Fibroblast of lung (primary cell): ENCODE measurements at places on chromosomes 13 and 19.

DNA sequence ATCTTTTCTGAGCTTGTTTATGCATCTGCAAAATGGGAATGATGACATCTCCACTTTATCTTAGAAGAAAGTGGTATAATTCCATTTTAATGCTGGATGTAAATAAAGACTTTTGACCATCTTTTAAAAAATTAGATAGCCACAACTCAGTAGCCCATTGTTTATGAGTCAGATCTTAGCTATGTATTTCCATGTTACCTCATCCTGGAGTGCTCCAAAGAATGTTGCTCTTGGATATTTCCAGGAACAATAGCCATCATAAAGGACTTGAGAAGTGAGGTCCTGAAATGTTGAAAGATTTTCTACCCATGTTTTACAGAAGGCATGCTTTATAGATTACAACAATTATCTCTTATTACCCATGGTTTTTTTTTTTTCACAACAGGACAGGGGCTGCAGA is 229.3 kb upstream of the EDNRB start:
- H3K27ac ChIP-seq = no peak overlapping the region
- H3K36me3 ChIP-seq = no peaks in the 10 kb centered on the region
- peak; percentile 92 for DNase-seq
- H3K4me1 ChIP-seq = no peaks in the 10 kb centered on the region
- no peaks in the 10 kb centered on the region for H3K27me3 ChIP-seq

DNA sequence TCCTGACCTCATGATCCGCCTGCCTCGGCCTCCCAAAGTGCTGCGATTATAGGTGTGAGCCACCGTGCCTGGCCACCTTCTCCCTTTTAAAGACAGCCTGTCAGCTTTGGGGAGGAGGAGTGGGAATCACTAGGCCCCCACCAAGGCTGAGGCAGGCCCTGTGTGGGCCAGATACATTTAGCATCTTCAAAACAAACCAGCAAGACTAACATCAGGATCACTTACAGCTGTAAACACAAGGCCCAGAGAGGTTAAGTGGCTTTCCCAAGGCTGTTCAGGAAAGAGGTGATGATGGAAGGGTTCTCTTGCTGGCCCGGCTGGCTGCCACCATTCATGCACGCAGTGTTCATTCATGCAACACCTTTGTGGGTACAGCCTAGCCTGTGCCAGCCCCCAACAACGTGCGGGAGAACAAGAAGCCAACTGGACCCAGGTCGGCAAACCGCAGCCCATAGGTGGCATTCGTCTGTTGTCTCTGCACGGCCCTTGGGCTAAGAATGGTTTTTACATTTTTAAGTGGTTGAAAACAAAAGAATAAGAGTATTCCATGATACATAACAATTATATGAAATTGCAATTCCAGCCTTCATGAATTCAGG is 23.0 kb downstream of the IER2 start:
- H3K27ac ChIP-seq = peak overlapping the region; percentile 75
- DNase-seq = no peak
- no peak overlapping the region for H3K4me3 ChIP-seq
- peaks cover 23% of the 10 kb centered on the region for H3K4me1 ChIP-seq
- no peaks in the 10 kb centered on the region for H3K36me3 ChIP-seq

GRCh38 chr19:39335168-39335548 is 685 bp downstream of the GMFG start:
- H3K27me3 ChIP-seq = no peaks in the 10 kb centered on the region
- DNase-seq = no peak
- peaks cover 2% of the 10 kb centered on the region for H3K4me1 ChIP-seq
- H3K27ac ChIP-seq = no peak overlapping the region
- H3K4me3 ChIP-seq = no peak overlapping the region

GRCh38 chr19:12603714-12604113 is 6.9 kb downstream of the ZNF490 start:
- H3K27me3 ChIP-seq = no peaks in the 10 kb centered on the region
- no peak overlapping the region for H3K27ac ChIP-seq
- peak; percentile 83 for DNase-seq
- peaks cover 2% of the 10 kb centered on the region for H3K4me1 ChIP-seq
- H3K4me3 ChIP-seq = no peak overlapping the region

DNA sequence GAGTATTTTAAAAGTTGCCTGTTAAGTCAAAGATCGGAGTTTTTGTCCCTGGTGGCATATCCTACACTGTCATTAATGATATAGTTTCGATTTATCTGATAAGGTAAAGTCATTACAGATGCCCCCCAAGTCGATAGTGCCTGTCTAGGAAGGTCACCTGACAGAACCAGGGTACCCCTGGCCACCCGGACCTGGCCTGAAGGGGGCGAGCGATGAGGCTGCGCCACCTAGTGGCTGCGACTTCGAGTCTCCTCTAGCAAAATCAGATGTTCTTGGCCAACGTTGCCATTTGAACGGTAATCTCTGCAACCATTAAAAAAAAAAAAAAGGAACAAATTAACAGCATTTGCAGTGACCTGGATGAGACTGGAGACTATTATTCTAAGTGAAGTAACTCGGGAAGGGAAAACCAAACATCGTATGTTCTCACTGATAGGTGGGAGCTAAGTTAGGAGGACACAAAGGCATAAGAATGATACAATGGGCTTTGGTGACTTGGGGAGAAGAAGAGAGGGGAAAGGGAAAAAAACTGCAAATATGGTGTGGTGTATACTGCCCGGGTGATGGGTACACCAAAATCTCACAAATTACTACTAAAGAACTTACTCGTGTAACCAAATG is 565.1 kb downstream of the LIG4 start:
- no peaks in the 10 kb centered on the region for H3K36me3 ChIP-seq
- no peaks in the 10 kb centered on the region for H3K4me1 ChIP-seq
- DNase-seq = peak; percentile 68
- H3K27ac ChIP-seq = no peak overlapping the region
- no peaks in the 10 kb centered on the region for H3K27me3 ChIP-seq

GRCh38 chr19:51365965-51366388 is at the start of gene ETFB:
ETFB (minus strand) TSS chr19:51366388; CDS start chr19:51366326, 62 bp downstream.
- peak within 1 kb of the TSS; percentile 89 for H3K27ac ChIP-seq
- no peaks in the 10 kb centered on the region for H3K27me3 ChIP-seq
- H3K4me1 ChIP-seq = peaks cover 13% of the 10 kb centered on the region
- peak within 1 kb of the TSS; percentile 98 for H3K4me3 ChIP-seq
- no peaks in the 10 kb centered on the region for H3K36me3 ChIP-seq
- no peak for DNase-seq

GRCh38 chr19:36547001-36547732 is 19.1 kb upstream of the ZNF260 start:
- no peaks in the 10 kb centered on the region for H3K27me3 ChIP-seq
- no peaks in the 10 kb centered on the region for H3K36me3 ChIP-seq
- peak; percentile 16 for DNase-seq
- H3K27ac ChIP-seq = no peak overlapping the region
- no peak overlapping the region for H3K4me3 ChIP-seq

DNA sequence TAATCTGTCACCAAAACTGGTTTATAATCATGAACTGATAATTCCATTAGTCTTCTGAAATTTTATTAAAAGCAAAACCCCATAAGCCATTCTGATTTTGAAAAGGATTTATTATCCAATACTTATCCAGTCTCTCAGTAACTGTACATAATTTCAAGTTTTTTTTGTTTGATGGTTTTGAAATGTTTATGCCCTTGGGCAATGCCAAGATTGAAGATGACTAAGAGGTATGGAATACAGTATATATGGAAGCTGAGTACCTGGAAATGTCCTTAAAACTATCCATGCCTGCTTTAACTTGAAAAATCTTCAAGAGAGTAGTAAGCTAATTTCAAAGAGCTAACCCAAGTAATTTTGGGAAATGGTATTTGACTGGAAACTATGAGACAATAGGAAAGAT is 1.8 kb upstream of the NEK5 start:
- DNase-seq = no peak
- peaks cover 3% of the 10 kb centered on the region for H3K4me1 ChIP-seq
- H3K27me3 ChIP-seq = no peaks in the 10 kb centered on the region
- no peak overlapping the region for H3K4me3 ChIP-seq
- H3K36me3 ChIP-seq = peaks cover 3% of the 10 kb centered on the region
- no peak overlapping the region for H3K27ac ChIP-seq

DNA sequence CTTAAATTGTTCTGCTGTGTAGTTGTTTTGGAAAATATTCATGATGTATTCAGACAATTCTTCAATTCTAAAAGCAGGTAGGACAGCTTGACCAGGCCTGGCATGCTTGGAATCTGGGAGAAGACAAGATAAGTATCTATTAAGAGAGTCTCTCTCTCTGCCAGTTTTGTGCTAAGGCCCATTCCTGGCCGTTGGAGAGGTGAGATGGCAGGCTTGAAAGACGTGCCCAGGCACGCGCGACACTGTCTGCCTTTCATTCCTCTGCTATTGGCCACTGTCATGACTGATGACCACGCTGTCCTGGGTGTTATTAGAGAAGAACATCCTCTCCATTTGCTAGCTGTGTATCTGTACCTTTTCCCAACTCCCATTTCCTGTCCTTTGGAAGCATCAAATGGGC is 90.3 kb downstream of the LHFPL6 start:
- H3K36me3 ChIP-seq = no peaks in the 10 kb centered on the region
- H3K4me3 ChIP-seq = no peak overlapping the region
- DNase-seq = no peak
- no peak overlapping the region for H3K27ac ChIP-seq
- H3K4me1 ChIP-seq = no peaks in the 10 kb centered on the region
- H3K27me3 ChIP-seq = no peaks in the 10 kb centered on the region

DNA sequence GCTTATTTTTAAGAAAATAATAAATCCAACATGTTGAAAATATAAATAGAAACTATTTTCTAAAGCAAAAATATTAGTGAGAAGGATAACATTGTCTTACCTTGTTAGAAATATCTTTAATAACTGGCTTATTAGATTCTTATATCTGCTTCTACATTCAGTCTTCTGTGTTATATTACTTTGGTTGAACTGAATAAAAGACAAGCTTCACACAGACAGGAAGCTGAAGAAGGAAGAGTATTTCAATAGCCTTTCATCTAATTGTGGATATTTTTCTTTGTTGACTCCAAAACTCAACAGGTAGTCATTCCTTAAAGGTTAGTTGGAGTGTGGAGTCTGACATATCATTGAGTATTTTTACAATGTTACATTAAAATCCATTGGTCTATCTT is 10.9 kb downstream of the SETDB2 start:
- H3K4me1 ChIP-seq = peaks cover 26% of the 10 kb centered on the region
- H3K36me3 ChIP-seq = no peaks in the 10 kb centered on the region
- peak overlapping the region; percentile 58 for H3K27ac ChIP-seq
- no peak overlapping the region for H3K4me3 ChIP-seq
- H3K27me3 ChIP-seq = no peaks in the 10 kb centered on the region
- DNase-seq = no peak

DNA sequence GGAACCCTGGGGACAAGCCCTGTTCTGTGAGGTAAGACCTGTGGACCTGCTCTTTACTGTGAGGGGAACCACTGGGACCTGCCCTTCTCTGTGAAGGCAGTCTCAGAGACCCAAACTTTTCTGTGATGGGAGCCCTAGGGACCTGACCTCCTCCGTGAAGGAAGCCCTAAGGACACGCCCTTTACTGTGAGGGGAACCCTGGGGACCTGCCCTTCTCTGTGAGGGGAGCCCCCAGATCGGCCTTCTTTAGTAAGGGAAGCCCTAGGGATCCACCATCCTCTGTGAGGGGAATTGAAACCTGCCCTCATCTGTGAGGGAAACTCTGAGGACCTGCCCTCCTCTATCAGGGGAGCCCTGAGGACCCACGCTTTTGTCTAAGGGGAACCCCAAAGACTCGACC is 343.5 kb downstream of the UQCRFS1 start:
- DNase-seq = no peak
- H3K4me1 ChIP-seq = no peaks in the 10 kb centered on the region
- no peak overlapping the region for H3K27ac ChIP-seq
- H3K4me3 ChIP-seq = no peak overlapping the region
- H3K36me3 ChIP-seq = no peaks in the 10 kb centered on the region

DNA sequence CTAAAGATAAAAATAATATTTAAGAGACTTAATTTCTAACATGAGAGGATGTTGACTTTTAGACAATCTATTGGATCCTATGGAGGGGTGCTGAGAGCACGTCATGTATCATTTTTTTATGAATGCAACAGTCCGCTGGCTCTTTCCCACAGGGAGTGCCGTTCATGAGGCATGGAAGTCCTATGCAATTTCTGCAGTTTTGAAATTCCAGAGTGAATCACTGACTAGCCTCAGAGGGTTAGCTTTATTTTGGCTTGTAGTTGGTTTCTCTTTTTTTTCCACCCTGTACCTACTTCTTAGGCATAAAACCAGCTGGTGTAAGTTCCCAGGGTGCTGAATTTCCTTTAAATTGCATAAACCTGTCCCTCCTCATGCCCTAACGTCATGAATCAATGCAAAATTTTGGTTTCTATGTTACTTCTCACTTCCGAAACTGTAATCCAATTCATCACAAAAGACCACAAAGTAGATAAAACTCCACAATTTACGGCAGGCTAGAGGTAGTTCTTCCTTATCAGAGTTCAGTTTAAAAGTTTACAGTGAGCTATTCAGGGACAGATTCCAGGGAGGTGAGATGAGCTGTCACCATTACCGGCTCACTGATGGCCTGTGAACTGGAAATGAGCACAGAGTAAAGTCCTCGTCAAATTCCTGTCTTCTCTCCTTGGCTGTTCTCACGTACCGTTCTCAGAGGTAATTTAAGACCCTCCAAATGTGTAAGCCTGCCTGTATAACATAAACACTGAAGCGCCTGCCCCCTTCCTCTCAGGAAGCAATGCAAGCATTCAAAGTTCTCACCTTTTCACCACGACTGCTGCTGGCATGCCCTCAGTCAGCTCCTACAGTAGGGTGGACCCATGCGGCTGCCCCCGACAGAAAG is 216.6 kb upstream of the SLC10A2 start:
- no peak overlapping the region for H3K27ac ChIP-seq
- H3K4me3 ChIP-seq = no peak overlapping the region
- DNase-seq = peak; percentile 93
- no peaks in the 10 kb centered on the region for H3K27me3 ChIP-seq
- no peaks in the 10 kb centered on the region for H3K4me1 ChIP-seq

DNA sequence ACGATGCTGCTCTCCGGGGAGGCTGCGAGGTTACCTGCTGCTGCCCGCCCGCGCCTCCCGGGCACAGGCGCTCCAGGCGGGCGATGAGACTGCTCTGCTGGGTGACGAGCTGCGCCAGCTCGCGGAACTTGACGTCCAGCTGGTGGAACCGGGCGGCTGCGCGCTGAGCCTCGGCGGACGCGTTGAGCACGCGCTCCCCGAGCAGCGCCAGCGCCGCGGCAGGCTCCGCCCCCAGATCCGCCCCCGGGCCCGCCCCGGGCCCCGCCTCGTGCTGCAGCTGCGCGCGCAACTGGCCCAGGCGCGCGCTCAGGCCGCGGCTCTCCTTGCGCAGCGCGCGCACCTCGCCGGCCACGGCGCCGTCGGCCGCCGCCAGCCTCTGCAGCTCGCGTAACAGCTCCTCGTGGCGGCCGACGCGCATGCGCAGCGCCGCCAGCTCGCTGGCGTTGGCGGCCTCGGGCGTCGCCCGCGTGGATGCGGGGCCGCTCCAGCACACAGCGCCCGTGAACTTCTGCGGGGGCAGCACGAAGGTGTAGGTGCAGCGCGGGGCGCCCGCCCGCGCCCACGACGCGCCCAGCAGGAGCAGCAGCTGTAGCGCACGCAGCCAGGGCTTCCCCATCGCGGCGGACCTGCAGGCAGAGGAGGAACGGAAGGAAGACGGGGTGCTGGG is 6.4 kb downstream of the ANGPTL6 start:
- H3K36me3 ChIP-seq = peaks cover 8% of the 10 kb centered on the region
- peaks cover 10% of the 10 kb centered on the region for H3K4me1 ChIP-seq
- peak overlapping the region; percentile 51 for H3K27ac ChIP-seq
- peak overlapping the region; percentile 33 for H3K4me3 ChIP-seq
- no peaks in the 10 kb centered on the region for H3K27me3 ChIP-seq
